ENCODE measurements at places on chromosomes 1 and 21.
A peak's percentile ranks its signal among the peaks of the same experiment; 100 is the strongest.

GRCh38 chr1:11961230-11961629 is 19.0 kb upstream of the MFN2 start:
- no peak for DNase-seq

- no peak for DNase-seq
Observed at GRCh38 chr1:78070210-78070609, 24.4 kb downstream of the GIPC2 start.

DNA sequence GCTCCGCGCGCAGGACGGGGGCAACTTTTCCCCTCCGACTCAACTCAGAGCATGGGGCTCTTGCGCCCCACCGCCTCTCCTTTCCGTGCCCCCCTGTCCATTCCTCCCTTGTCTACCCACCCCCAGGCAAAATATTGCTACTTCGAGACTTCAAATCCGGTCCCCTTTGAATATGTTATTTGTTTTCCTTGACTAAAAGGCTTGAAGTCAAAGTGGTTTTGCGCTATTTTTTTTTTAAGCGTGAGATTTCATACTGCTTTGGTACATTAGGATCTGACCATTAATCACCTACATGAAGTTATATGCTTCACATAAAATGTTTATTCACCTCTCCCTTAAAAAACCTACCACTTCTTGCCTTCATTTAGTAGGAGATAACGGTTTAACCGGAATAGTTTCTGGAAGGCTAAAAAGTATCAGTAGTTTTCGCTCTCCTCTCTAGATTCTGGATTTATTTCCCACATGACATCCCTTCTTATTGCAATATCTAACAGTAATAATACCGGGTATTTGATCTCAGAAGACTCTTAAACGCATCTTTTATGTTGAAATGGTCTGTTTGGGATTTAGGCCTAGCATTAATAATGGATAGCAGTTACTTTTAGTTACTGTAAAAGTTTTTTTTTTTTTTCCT is 1.6 kb downstream of the NFIA start:
- no peak for DNase-seq

GRCh38 chr1:157487504-157487903 is 64.8 kb downstream of the FCRL5 start:
- DNase-seq: no peak

GRCh38 chr21:45979141-45979631 is 2.4 kb upstream of the COL6A1 start:
- DNase-seq: no peak

DNA sequence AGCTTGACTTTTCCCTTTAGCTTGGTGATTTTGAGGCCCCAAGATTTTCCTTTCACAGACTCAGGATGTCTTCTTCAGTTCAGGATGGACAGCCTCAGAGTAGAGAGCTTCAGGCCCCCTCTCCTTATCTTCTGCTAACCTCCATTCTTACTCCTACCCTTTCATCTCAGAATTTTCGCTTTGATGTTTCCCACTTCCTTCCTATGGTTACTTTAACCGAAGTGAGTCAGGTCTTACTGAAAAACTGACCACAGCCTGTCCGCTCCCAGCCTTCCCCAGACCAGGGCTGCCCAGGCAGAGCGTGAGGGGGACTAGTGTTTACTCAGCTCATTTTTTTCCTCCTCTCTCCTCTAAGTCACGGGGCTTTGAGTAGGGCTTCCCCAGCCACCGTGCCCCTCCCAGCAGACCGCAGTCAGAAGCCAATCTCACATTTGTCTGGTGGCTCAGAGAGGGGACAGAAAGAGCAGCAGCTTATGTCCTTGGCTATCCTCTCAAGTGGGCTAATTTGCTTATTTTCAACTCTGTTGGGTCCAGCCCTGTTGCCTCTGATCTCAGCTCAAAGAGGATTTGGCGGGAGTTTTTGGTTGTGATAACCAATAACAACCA is 4.2 kb upstream of the IL19 start:
- no peak for DNase-seq

DNA sequence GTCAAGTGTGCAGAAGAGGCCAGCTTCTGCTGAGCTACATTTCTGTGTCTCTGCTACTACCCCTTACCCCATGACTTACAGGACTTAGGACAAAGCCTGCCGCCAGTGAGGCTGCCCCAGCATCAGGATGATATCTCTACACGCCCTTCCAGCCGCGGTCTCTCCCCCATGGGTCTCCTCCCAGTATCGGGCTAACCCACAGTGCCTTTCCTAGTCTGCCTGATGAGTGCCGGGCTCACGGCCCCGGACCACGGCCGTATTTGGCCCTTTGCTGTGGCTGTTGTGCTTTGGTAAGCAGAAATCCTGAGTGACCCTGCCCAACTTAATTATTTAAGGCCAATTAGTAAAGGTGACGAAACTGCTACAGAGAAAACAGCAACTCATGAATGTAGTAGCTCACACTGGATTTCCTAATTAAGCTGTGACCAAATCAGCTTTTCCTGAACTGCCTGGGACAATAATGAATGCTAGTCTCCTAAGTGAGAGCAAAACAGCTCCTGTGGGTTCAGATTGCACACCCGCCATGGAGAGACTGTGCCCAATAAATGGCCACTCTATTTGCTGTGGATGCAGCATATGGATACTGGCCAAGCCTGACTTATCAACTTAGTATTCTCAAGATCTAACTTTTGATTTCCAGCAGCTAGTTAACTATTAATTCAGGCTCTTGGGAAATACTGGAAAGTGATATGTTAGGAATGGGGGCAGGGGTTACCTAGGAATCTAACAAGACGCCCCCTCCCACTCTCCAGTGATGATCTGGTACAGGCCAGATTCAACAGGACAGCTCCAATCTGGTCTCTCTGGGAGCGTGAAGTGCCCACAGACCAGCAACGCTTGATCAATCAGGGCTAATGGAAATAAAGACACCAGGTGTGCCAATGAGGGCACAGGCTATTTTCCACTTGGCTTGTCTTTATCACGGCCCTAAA is 123.3 kb upstream of the IFFO2 start:
- no peak for DNase-seq

GRCh38 chr1:21961337-21961736 is 15.5 kb upstream of the CELA3B start:
- DNase-seq: no peak

- no peak for DNase-seq
Observed at GRCh38 chr1:147720557-147720956, 39.8 kb downstream of the GJA5 start.

DNA sequence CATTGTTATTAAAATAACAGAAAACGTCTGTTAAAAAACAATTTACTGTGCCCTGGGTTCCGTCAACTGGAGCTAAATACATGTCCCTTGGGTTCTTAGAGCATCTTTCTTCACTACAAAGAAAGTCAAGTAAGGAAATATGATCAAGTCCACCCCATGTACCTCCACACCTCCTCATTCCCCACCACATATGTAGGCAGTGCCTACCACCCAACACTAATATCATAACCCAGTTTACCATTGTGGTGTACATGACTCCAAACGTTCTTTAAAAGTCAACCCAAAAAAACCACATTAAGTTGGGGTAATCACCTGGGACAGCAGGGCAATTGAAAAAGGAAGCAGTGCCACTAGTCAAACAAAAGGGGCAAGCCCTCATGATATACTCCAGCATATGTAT is 7.8 kb upstream of the LRRC52 start:
- peak; percentile 77 for DNase-seq

- no peak for DNase-seq
Observed at GRCh38 chr1:178126261-178126660, 32.4 kb downstream of the RASAL2 start.

DNA sequence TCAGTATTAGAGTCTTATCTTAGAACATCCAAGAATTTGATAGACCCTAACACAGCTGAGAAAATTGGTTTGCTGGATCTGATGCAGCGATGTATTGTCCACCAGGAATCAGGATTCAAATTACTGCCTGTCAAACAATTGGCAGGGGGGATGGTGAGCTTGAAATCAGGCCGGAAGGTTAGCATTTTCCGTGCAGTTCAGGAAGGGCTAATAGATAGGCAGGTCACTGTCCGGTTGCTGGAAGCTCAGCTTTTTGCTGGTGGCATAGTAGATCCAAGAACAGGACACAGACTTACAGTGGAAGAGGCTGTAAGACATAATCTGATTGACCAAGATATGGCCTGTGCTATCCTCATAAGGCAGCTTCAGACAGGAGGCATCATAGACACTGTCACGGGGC is 127.2 kb downstream of the MACF1 start:
- no peak for DNase-seq

- no peak for DNase-seq
Observed at GRCh38 chr1:86068841-86069756, 87.5 kb downstream of the COL24A1 start.

- DNase-seq: no peak
Observed at GRCh38 chr1:202105571-202106339, 17.0 kb upstream of the GPR37L1 start.

GRCh38 chr21:37136261-37136660 is 63.2 kb downstream of the TTC3 start:
- no peak for DNase-seq

DNA sequence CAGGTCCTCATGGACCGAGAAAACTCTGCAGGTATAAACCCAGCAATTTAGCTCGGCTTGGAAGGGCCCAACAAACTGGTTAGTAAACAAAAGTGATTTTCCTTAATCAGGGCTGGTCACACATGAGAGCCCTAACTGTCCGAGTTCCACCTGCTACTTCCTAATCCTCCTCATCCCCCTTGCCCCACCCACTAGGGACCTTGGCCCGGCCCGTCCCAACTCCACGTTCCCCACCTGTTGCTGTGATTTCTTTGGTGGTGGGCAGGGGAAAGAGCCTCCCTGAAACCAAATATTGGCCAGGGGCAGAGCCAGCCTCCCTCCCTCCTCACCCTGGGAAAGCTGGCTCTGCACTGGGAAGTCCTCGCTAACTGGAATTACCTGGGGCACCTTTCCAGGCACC is 304.2 kb upstream of the PROX1 start:
- DNase-seq: no peak

DNA sequence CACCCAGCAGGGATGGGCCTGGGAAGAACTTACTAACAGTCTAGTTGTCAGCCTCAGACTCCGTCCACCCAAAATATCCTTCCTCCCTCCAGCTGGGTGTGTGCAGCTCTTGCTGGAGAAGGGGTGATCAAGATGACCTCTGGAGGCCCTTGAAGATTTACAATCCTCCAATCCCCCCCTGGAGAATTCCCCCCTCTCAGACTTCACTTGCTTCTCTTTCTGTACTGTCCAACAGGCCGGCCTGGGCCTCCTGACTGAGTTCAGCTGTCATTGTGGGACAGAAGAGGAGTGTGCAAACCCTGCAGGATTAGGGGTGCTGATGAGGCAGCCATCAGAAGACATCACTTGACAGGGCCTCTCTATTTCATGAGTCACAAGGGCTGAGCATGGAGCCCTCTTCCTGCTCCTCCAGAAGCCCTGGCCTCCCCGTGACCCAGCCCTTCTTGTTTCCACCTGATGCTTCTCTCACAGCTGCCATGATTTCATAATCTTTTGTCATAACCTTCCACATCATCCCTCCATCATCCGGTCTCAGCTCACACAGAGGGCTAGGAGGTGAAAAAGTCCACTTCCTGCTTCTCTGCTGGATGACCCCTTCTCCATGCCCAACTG is 17.5 kb upstream of the IGFN1 start:
- DNase-seq: no peak

GRCh38 chr1:205091043-205091740 is 6.9 kb upstream of the TMEM81 start:
- no peak for DNase-seq

GRCh38 chr1:85448358-85448757 is 16.6 kb downstream of the DDAH1 start:
- no peak for DNase-seq

GRCh38 chr1:202589190-202589930 is 120.9 kb downstream of the SYT2 start:
- peak; percentile 97 for DNase-seq

GRCh38 chr1:215001419-215002021 is 81.0 kb upstream of the KCNK2 start:
- DNase-seq: no peak

GRCh38 chr1:151512326-151512725 is 1.1 kb downstream of the CGN start:
- no peak for DNase-seq

DNA sequence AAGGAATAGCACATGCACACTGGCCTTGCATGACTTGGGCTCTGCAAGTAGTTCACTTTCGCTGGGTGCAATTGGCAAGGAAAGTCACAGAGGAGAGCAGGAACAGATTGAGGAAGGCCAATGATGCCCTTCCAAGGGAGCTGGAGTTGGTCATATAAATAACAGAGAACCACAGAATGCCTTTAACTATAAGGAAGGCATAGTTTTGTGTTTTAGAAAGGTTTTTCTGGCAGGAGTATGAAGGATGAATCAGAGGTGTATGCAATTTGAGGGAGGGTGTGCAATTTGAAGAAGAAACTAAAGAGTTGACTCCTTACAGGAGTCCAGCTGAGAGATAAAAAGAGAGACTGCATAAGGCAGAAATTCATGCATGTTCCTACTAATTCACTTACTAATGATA is 112.1 kb downstream of the PHTF1 start:
- DNase-seq: no peak

GRCh38 chr1:6090288-6090687 is 44.6 kb downstream of the KCNAB2 start:
- no peak for DNase-seq

DNA sequence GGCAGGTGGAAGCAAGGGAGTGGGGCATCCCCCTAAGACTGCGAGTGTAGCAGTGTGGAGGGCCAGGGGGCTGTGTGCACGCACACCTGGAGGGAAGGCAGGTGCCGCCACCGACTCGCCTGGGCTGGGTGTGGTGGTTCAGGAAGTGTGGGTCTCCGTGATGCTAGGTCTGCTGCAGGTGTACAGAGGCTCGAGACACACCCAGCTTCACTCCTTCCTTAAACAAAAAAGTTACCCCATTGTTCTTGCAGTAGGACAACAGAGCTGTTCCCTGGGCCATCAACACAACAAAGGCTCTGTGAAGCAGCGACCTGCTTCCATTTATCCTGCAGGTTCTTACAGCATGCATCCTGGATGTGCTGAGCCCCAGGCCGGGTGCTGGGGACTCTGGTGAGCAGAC is 100.4 kb upstream of the TMEM51 start:
- DNase-seq: no peak

GRCh38 chr1:187691439-187691838 is 862.7 kb downstream of the PLA2G4A start:
- DNase-seq: no peak

DNA sequence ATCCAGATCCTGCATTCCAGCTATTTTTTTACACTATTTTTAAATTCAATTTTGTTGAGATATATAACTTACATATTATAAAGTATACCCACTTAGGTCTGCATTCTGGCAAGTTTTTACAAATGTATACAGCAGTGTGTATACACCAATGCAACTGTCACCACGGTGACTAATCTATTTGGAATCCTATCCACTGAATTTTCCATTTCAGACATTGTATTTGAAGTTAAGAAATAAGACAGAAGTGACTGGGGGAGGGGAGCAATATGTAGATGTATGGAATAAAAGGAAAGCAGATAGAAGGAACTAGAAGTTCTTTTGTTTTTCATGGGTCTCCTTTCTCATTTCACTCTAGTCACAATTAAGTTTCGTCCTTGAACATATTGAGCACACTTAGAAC is 431.5 kb upstream of the CHRM3 start:
- DNase-seq: no peak

DNA sequence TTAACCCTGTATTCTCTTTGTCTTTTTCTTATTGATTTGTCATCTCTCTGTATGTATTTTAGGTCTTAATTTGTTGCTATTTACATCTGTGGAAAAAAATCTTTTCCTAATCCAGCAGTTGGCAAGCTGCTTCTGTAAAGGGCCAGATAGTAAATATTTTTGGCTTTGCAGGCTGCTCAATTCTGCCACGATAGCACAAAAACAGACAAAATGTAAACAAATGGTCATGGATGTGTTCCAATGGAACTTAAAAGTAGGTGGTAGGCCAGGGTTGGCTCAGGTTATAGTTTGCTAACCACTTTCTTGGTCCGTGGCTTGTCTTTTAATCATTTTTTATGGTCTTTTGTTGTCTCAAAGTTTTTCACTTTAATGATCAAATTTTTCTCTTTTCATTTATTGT is 371.8 kb downstream of the HHAT start:
- DNase-seq: no peak

Data from esophagus muscularis mucosa (tissue), 4 donors.